ENCODE measurements at places on chromosomes 3 and 15.

- DNase-seq: no peak
These were observed 3.7 kb downstream of the EOGT start for GRCh38 chr3:69009559-69010410.

DNA sequence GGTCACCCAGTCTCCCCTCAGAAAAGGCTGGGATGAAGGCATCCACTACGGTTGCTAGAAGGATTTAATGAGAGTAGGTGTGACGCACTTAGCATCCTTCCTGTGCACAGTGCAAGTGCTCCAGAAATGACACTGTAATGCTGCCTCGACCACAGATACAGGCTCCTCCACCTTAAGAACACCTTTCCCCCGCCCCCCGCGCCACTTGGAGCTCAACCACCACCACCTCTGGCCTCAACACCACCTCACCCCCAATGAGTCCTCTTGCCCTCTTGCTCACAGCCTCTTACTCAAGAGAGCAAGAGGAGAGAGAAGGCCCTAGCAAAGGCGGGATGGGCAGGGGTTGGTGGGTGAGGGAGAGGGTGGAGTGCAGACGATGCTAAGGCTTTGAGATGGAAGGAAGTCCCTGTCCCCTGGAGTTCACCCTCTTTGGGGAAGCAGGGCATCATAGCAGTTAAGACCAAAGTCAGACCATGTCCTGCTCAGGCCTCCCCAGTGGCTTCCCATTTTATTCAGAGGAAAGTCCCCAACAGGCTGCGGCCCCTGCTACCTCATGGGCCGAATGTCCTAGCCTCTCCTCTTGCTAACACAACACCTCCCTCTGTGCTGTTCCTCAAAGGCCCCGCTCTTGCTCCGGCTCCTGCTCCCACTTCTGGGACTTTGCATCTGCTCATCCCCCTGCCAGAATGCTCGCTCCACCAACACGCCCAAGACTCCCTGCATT, 8.3 kb downstream of the STARD5 start:
- DNase-seq: no peak

DNA sequence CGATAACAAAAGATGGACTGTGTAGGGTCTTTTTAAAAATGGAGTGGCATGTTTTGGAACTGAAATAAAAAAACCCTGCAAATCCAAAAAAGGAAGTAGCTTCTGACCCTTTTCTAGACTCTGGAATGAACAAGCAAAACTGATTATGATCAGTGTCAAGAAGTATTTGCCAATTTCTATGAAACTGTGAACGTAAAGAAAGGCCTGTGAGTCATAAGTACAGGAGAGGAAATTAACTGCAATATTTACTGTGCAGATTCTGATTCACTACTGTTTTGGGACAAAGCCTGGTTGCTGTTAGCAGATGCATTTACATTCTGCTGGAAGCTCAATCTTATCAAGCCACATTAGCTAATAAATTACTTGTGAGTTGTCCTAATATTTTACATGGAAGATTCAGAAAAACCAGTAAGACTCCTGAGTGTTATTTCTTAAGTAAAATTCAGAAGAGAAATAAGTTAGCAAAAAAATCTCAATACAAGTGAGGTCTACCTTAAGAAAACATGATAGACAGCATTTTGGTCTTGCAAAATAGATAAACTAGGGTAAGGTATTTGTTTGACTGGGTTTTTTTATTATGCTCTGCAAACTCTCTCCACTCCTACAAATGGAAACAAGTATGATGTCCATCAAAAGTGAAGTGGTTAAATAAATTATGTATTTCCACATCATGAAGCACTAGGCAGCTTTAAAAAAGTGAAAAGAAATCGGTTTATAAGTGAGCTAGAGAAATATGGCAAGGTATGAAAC, 90.2 kb upstream of the LMOD3 start:
- DNase-seq: no peak

- no peak for DNase-seq
These were observed 216.8 kb downstream of the ERC2 start for GRCh38 chr3:56251343-56251945.

DNA sequence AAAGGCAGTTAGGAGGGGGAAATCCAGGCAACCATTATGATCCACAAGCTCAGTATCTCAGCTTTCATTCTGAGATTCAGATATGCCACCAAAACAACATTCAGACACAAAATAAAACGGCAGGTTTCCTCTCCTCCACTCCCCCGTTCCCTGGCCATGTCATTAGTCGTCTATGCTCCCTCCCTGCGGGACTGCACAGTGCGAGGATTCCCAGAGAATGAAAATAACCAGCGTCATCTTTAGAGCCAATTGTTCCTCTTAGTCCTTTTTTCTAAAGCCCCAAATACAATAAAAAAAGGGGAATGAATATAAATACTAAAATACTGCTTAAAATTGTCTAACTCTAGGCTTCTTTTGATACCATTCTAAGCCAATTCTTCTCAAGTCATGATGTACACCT, 7.8 kb upstream of the SLCO3A1 start:
- DNase-seq: no peak

DNA sequence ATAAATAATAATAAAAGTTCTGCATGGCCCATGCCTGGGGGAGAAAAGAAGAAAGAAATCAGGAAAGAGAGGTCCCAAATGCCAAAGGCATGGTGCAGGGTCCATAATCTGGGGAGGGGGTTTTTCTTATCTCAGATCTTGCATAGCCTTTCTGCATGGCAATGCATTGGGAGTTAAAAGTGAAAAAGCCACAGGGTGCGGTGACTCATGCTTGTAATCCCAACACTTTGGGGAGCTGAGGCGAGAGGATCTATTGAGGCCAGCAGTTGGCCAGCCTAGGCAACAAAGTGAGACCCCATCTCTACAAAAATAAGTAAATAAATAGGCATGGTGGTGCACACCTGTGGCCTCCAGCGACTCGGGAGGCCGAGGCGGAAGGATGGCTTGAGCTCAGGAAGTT, 76.8 kb upstream of the GATA2 start:
- no peak for DNase-seq

- no peak for DNase-seq
These were observed 116.9 kb downstream of the PLOD2 start for GRCh38 chr3:146044046-146044445.

GRCh38 chr3:138850151-138850550, 15.4 kb upstream of the PIK3CB start:
- DNase-seq: no peak

- DNase-seq: no peak
These were observed 225.8 kb upstream of the ICE2 start for GRCh38 chr15:60704717-60705116.

GRCh38 chr15:27172821-27173220, 201.8 kb downstream of the GABRG3 start:
- no peak for DNase-seq

GRCh38 chr15:55791551-55792400, 48.8 kb upstream of the PRTG start:
- DNase-seq: no peak

All from stimulated activated CD8-positive, alpha-beta memory T cell treated with anti-CD3 and anti-CD28 coated beads, Interleukin-7, amount 100 ng/mL, for 24 hours (primary cell).